HL-60 (cell line): ENCODE measurements at places on chromosomes 2 and 18.
A peak's percentile ranks its signal among the peaks of the same experiment; 100 is the strongest.

GRCh38 chr18:23828426-23828825, 139.2 kb downstream of the LAMA3 start:
- DNase-seq = peak; percentile 85

DNA sequence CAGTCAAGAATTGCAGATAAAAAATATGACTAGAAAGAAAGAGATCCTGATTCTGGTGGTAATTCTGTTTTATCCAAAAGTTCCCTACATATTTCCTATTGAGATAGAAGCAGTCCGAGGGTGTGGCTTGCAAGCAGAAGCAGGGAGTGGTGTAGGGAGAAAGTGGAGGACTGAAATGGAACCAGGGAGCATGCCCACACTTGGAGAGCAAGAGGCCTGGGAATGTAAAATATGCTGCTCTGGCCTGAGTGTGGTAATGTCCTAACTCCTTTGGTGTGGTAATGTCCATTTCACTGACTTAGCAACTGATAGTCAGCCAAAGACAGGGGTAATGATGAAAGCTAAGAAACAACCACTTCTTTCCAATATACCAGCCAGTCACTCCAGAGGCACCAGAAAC, 30.1 kb upstream of the FMNL2 start:
- no peak for DNase-seq

DNA sequence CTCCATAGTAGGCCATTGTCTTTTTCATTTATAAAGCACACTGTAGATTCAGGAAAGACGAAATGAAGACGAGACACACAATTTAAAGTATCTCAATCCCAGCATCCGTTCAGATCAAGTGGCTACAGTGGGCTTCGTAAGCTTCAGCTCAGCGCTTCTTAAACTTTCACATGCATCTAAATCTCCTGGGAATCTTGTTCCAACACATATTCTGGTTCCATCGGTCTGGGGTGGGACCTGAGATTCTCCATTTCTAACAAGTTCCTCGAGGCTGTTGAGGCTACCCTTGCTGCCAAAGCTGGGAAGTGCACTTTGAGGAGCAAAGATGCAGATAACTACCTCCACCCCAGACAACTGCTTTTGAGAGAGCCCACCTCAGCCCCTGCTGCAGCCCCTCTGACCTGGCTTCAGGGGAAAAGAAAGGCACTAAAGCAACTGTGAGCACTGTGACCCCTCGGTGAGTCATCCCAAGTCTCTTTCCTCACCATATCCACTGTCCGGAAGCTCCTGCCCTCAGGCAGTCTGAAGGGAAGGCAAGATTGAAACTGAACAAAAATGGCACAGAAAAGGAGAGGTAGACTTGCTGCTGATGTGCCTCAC, 201.1 kb upstream of the FBXO11 start:
- no peak for DNase-seq

DNA sequence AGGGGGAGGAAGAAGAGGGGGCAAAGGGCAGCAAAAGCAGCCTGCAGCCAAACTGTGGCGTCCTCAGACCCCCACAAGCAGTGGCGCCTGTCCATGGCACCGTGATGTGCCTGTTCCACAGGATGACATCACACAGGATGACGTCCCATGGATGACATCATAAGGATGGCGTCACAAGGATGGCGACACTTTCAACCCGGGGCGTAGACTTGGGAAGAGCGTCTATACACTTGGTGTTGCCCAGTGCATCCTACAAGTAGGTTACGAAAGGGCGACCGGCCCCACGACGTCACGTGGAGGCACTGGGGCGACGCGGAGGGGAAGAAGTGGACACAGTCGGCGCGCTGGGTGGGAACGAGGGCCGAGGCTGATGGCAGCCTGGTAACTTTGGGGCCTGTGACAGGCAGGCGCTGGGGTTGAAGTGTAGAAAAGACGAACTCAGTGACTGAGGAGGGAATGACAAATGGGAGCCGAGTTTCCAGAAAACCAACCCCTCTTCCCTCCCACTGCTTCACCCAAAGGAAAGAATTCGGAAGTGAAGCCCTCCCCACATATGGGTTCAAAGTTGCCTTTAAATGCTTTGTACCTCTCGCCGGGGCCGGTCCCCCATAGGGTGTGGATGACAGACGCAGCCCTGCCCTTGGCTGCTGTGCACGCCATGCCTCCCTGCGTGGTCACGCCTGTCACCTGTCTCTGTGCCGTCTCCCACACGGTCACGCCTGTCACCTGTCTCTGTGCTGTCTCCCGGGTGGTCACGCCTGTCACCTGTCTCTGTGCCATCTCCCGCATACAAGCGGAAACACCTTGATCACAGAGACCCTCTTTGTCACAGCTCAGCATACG, 13.4 kb upstream of the KCNG2 start:
- no peak for DNase-seq

DNA sequence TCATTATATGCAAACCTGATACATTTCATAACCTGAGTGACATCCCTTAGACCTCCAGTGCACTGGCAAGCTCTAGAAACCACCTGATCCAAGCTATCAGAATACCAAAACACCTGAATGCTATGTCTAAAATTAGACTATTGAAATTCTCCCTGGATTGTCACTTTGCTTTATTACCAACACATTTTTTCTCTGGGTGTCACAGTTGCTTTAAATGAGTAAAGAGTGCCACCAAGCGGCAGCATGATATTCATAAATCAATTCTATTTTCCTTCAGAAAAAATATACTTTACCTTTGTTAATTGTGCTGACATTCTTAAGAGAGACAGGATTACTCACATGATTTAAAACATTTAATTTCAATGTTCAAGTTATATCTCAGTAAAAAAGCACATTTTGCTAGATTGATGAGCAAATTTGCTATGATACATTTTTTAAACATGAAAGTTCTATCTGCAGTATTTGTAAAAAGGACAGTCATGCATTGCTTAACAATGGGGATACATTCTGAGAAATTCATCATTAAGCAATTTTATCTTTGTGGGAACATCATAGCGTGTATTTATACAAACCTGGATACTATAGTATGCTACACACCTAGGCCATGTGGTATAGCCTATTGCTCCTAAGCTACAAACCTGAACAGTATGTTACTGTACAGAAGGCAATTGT, 338.4 kb upstream of the SLC39A10 start:
- no peak for DNase-seq
